ENCODE measurements at places on chromosomes 4 and X.

DNA sequence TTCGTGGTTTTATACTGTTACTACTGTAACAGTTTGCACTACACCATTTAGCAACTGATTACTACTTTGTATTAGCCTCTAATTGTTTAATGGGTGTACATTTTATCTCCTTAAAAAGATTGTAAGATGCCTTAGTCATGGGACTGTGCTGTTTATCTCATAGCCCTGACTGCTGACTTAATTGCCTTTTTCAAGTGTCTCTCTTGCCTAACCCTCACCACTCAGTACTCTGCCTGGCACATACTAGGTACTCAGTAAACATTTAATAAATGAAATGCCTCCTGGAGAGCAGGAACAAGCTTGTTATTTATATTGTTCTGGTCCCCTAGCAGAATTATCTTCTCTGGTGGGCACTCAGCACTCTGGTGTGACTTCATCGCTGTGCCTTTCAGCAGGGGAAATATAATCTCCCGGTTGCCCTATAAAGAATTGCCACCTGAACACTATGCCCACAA is 1.7 kb upstream of the STIM2 start:
- no peak for DNase-seq

DNA sequence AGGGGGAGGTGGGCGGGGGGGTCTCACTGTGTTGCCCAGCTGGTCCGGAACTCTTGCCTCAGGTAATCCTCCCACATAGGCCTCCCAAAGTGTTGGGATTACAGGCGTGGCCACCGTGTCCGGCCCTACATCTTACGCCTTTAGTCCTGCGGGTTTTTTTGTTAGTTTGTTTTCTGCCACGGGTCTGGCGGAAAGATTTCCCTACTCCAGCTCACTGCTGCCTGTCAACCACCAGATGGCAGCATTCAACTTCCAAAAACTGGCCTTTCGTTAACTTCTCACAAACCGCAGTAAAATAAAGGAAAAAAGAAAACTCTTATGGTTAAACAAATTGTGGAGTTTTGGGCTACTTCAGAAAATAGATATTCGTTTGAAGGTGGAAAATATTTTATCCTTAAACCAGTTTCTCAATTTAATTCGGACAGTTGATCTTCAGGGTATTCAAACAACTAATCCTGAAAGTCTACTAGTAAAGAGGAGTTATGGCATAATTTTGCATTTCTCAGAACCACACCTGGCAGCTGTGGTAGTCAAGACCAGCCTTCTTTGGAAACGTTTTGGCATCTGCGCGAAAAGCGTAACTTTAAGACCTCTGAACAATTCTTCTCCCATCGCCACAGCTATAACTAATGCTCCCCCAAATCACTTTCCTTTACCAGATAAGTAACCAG is 41.1 kb downstream of the LUZP4 start:
- DNase-seq: no peak

DNA sequence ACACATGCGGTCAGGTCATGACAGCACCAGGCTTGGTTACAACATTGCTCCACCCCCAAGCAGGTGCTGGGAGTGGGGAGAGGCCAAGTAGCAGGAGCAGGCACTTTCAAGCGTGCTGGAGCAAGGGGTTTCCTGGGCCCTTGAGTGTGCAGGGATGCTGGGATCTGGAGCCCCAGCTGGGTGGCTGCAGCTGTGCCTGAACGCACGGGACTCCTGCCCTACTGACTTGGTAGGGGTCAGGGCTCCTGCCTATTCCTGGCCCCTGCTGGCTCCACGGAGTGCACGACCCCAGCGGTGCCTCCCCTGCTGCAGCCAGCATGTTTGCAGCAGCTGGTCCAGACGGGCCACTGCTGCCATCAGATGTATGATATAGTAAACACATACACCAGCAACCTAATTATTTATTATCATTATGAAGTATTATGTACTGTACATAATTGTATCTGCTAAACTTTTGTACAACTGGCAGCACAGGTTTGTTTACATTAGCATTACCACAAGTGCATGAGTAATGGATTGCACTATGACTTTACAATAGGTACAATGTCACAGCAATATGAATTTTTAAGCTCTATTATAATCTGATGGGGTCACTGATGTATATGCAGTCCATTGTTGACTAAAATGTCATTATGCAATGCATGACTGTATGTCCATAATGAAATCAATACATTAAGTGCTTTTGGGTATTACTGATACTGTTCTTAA is 620.6 kb downstream of the RAPGEF2 start:
- DNase-seq: no peak

DNA sequence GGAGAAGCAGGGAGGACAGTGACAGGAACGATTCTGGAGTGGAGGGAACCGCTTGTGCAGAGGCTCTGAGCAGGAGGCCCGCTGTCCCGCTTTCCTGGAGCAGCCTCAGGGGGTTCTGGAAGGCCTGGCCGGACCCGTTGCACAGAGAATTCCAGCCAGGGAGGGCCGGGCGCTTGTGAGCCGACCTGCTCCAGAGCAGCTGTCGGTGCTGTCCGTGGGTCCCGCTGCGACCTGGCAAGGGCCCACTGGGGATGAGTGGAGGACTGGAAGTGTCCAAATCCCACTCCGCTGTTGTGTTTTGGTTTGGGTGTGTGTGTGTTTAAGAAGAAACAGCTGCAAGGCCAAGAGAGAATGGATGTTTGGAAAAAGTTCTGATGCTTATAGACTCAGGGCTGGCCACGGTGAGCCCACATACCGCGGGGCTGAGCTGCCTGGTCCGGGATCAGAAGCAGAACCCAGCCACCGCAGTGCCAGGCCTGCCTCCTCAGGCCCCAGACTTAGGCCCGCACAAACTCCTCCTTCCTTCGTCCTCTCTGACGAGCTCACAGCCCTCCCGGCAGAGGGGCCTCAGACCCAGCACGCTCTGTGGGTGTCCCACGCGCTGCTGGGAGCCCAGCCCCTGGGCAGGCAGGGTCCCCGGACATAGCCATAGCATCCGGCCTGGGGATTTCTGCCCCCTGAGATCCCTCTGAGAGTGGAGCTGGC is 73.9 kb downstream of the HTRA3 start:
- no peak for DNase-seq

DNA sequence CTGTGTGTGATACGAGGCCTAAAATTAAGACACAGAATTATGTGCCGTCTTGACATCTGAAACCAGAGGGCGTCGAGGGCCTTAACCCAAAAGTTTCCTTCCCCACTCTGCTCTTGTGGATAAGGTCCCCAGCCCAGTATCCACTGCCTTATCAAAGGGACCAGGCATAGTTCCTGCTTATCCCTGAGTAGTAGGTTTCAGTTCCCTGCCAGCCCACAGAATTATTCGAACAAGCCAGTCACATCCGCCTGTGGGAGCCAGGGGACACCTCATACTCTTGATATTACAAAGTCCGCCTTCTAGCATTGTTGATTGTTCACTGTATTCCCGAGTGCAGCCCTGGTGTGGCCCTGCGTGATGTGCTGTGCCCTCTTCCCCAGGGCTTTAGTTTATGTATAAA is 5.4 kb upstream of the MMRN1 start:
- DNase-seq: no peak

DNA sequence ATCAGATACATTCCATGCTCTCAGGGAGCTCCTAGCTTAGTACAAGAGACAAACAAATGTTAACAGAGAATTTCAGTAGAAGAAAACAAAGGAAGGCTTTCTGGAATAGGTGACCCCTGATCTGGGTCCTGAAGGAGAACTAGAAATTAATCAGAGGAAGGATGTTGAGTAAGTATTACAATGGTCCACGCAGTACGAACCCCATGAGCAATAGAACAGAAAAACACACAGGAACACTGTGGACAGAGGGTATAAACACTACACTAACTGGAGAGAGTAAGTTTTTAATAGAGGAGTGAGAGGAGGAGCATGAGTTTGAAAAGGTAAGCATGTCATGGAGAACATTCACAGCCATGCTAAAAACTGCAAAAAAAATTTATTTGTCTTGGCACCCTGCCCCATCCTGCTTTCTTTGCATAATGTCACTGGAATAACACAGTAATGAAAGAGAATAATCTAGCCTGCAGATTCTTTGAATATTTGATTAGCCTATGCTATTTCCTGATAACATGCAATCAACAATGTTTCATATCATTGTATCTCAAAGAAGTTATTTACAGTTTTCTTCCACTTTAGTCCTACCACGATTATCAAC is 140.3 kb upstream of the ZXDB start:
- DNase-seq: no peak

DNA sequence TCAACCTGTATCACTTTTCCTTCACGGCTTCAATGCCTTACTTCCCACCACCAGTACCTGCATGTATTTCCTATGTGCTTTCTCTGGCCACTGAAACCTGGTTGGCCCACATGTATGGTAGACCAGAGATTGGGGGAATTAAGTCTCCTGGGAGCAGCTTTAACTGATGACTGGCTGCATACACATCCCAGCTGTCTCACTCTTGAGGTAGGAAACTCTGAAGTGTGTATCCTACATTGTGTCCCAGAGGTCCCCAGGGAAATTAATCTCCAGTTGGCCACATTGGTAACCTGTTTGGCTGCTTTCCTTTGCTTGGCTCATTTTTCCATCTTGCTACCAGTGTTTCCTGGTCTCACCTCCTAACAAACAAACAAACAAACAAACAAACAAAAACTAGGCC is 124.4 kb downstream of the ZNF827 start:
- no peak for DNase-seq

DNA sequence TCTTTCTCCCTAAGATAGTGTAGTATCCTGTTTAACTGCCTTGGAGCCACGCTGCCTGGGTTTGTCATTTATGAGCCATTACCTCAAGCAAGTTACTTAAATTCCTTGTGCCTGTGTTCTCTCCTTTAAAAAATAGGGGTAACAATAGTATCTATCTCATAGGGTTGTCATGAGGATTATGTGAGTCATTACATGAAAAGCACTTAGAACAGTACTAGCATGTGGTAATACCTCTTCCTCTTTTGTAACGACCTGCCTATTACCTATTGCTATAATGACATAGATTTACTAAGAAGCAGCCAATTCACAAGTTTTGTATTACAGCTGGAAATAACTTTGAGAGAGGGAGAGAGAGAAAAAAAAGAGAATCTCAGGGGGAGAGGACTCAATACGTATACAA is 834.7 kb downstream of the RAPGEF2 start:
- no peak for DNase-seq

DNA sequence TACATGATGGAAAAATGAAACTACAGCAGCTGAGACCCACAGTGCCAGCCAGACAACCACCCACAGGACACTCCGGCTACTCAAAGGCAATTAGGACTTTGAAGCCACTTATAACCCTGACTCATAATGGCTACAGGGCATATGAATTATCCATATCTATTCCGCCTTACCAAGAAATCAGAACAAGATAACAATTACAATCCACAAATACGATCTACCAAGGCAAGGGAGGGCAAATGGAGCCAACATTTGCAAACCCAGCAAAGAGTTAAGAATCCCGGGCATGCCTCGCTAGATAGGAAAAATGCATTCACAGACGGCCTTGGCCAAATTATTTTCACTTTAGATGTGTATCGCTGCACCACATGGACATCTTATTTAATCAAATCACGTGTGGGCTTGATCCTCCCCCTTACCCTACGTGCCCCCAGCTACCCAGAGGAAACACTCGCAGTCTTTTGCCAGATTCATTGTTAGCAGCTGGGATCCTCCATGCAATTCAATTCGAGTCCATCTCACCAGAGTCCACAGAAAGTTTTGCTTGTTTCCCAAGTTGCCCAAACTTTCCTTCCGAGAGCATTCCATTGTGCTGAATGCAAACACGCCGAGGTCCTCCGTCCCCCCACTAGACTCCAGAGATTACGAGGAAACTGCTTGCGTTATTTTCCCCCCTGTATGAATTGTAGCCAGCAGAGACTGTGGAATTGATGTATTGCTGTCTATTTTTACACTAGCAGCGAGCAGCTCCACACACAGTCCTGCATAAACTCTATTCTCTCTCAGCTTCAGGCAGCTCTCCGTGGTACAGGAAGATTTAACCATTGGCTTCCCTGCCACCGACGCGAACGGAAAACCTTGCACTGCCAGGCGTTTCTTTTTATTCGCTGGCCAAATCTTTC is 1.2 kb downstream of the PPARGC1A start:
- DNase-seq: no peak

GRCh38 chr4:100806988-100807387 is 289.2 kb upstream of the EMCN start:
- no peak for DNase-seq

Measured in activated naive CD8-positive, alpha-beta T cell treated with anti-CD3 and anti-CD28 coated beads, Interleukin-2, amount 50 U/mL, for 16 hours (primary cell).